ENCODE measurements at places on chromosomes 11 and 22.

GRCh38 chr11:15334766-15335165, 220.0 kb downstream of the INSC start:
- no peak for DNase-seq

DNA sequence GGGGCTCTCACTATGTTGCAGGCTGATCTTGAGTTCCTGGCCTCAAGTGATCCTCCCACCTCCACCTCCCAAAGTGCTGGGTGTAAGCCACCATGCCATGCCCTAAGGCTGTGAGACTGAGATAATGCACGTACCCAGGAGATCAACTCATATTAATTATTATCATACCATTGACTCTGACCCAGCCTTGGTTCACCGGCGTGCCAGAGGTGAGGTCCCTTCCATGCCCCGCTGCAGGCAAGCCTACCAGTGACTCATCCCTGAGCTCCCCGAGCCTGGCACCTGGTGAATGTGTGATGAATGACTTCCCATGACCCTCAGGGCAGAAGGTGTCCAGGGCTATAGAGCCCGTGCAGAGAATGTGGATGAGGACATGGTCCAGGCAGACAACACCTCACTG, 12.1 kb downstream of the GAL3ST1 start:
- no peak for DNase-seq

DNA sequence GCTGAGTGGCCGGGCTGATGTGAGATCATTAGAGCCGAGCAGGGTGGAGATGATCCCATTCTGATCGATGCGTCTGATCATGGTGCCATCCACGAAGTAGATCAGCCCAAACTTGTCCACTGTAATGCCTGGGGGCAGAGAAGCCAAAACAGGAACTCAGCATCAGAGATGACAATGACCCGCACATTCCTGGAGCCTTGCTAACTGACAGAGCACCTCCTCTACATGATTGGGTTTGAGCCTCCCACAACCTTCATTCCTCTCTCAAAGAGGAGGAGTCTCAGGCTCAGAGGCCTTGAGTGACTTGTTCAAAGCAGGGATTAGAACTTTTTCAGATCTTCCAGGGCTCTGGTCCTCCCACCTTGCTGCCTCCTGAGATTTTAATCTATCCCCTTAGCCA, 133.7 kb upstream of the NARS2 start:
- DNase-seq, result peak; percentile 47

DNA sequence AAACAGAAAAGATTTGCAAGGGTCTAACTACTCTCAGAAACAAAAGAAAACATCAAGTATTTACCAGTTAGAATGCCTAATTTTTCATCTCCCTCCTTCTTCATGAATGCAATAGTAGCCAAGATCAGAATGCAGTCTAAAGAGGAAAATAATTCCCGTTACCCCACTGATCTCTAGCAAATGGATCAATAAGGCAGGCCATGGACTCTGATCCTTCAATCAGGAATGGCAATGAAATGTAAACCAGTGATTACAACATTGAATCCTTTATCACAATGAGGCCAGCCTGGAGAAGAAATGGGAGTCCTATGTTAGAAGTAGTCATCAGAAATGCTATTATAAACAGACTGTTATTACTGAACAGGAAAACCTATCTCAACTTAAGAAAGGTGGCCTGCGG, 106.6 kb downstream of the APOL5 start:
- no peak for DNase-seq

DNA sequence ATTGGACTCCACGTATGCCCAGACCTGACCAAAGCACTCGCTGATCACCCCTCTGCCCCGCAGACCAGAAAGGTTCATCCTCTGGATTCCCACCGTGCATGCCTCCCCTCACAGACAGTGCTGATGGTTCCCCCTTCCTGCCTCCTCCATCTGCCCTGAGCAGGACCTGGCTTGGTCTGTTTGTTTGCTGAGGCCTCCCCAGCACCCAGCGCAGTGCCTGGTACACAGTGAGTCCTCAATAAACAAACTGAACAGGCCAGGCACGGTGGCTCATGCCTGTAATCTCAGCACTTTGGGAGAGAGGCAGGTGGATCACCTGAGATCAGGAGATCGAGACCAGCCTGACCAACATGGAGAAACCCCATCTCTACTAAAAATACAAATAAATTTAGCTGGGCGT, 23.7 kb upstream of the RPS3 start:
- DNase-seq, result no peak

GRCh38 chr11:119638851-119639250, 90.1 kb downstream of the NECTIN1 start:
- DNase-seq, result no peak

GRCh38 chr11:12097219-12097618, 13.2 kb upstream of the MICAL2 start:
- DNase-seq, result no peak

DNA sequence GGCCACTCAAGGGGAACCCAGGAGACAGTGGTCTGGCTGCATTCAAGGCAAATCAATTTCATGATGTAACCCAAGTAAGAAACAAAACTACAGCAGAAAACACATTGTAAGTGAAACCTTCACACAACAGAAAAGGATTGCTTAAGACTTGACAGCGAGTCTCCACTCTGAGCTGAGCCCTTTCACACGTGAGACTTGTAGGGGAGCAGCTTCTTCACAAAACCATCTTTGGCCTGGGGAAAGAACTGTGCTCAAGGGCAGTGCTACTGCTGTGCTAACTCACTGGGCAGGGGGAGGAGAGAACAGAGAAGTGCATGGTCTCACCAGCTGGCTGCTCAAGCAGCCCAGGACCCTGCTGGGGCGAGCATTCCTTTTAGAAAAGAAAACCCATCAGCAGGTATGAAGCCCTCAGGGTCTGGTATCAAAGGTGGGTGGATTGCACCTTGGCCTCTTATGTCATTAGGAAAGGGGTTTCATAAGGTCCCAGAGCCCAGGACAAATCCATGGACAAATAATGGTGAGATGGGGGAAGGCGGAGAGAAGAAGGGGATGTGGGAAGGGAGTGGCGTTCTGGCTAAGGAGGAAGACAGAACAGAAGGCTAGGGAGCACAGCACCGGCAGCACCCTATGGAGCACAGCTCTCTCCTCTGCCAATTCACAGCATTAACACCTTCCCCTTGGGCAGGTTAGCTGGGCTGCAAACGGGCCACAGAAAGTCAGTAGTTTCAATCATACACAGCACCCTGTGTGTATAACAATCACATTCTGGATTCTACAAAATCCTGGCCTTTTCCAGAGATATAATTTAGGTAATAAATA, 20.6 kb upstream of the RAPSN start:
- no peak for DNase-seq

DNA sequence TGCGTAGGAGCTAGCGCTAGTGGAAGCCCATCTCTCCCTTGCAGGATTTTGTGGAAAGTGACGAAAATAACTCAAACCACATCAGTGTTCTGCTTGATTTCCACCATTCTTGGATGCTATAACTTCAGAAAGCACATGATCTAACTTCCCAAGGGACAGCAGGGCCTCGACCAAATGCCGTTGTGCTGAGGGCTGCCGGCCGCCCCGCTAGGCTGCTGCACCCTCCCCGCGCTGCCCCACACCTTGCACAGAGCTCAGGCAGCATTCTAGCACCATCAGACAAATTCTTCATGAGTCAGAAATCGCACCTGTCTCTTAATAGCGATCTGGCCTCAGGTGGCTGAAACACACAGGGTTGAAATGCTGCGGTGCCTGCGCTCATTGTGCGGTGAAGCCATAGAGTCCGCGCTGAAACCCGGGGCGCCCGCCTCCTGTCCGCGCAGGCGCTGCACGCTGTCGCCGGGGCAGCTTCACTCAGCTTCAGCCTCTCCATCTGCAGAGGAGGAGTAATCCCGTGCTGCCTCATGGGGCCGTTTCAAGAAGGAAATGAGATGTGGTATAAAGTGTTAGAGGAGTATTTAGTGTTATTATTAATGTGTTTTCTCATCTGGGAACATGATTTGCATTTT, 59.2 kb upstream of the B3GAT1 start:
- no peak for DNase-seq

DNA sequence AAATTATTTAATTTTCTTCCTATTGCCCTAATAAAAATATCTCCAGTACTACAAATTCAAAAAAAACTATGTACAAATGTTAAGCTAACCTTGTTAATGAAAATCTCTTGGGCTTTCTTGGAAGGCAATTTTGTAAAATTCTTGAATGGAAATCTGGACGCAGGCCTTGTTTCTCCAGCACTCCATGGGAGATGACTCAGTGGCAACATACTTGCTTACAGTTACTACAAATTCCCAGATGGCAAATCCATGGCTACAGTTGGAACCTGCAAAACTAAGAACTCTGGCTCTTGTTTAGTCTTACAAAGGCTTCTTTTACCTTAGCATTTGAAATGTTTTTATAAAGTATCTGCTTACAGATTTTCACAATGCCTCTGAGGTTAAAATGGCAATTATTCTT, 725.2 kb downstream of the DLG2 start:
- DNase-seq, result no peak

GRCh38 chr11:64407221-64407620, 48.3 kb downstream of the RPS6KA4 start:
- no peak for DNase-seq

- no peak for DNase-seq
These were observed 32.3 kb downstream of the MUC5B start for GRCh38 chr11:1255151-1255550.

- DNase-seq, result no peak
These were observed 36.3 kb downstream of the ETS1 start for GRCh38 chr11:128551058-128551457.

DNA sequence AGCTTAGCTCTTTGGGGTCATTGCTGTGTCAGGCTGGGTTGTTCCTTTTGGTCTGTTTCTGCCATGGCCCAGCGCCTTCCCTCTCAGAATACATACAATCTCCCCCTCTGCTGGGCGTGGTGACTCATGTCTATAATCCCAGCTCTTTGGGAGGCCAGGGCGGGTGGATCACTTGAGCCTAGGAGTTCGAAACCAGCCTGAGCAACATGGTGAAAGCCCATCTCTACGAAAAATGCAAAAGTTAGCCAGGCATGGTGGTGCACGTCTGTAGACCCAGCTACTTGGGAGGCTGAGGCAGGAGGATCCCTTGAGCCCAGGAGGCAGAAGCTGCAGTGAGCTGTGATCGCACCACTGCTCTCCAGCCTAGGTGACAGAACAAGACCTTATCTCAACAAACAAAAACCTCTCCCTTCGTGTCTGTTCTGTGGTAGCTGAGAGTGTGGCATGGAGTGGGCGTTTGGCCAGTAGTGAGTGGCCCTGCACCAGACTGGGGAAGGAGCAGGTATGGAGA, 46.7 kb upstream of the RAB1B start:
- DNase-seq, result no peak

DNA sequence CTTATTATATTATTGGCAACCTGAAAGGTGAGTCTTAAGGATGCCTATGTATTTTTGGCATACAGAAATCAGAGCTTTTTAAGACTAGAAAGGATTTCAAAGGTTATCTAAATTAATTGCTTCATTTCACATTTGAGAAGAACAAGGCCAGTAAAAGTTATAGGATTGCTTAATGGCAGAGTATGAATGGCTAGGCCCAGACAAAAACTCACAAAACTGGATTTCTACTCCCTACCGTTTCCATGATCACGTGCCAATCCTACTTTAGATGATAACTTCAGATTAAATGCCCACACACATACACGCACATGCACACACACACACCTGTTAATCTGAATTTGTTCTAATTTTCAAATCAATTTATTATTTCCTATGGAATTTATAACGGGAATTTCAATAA, 1.8 kb upstream of the PDE3B start:
- DNase-seq, result no peak

DNA sequence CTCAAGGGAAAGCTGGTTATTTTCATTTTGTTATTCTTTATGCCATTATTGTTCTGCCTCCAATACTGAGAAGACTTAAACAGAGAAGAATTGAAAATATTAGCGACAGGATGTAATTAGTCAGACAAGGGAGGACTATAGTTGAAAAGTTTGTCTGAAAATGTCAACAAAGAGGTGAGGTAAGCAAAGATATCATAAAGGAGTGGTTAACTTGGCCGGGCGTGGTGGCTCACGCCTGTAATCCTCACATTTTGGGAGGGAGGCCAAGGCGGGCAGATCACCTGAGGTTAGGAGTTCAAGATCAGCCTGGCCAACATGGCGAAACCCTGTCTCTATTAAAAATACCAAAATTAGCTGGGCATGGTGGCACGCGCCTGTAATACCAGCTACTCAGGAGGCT, 4.1 kb upstream of the HYLS1 start:
- DNase-seq, result no peak

DNA sequence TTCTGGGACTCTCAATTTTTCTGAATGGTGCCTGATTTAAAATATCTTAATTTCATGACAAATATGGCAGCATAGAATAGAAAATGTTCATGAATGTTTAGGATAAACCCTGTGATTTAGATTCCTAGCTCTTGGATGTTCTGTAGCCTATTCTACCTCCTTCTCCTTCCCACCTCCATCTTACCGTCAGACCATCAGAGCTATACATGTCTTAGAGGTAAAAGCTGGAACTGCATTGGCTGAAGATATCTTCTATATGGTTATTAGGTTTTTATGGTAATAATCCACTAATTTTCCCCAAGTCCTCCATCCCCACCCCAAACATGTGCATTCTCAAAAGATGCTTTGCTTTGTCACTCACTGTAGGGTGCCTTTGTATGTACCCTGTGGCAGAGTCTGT, 46.9 kb upstream of the CSTF3 start:
- DNase-seq, result no peak

Data from GM23338 (cell line).